ENCODE measurements at places on chromosomes 3 and 15. TPM values are rescaled to one million over a fixed set of nuclear protein-coding genes. Genes with fewer than 3 reads are reported as not detected.

DNA sequence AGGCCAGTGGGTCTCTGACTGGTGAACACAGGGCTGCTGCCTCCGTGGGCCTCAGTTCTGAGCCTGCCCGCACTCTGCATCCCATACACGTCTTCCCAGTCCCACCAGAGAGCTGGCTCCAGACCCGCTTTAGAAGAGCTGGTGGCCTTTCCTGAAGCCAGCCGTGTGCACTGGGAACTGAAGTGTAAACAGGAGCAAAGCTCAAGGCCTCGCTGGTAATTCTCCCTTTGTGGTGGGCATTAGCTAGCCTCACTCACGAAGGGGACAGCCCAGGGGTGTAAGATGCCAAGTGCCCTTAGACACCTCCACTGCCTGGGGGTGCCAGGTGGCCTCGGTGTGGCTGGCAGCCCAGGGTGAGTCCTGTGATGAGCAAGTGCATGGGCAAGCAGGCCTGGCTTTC is 12.9 kb upstream of the LINGO1 start:
- H3K4me3 ChIP-seq = no peak overlapping the region
- no peaks in the 10 kb centered on the region for H3K4me1 ChIP-seq
- H3K27ac ChIP-seq = no peak overlapping the region

DNA sequence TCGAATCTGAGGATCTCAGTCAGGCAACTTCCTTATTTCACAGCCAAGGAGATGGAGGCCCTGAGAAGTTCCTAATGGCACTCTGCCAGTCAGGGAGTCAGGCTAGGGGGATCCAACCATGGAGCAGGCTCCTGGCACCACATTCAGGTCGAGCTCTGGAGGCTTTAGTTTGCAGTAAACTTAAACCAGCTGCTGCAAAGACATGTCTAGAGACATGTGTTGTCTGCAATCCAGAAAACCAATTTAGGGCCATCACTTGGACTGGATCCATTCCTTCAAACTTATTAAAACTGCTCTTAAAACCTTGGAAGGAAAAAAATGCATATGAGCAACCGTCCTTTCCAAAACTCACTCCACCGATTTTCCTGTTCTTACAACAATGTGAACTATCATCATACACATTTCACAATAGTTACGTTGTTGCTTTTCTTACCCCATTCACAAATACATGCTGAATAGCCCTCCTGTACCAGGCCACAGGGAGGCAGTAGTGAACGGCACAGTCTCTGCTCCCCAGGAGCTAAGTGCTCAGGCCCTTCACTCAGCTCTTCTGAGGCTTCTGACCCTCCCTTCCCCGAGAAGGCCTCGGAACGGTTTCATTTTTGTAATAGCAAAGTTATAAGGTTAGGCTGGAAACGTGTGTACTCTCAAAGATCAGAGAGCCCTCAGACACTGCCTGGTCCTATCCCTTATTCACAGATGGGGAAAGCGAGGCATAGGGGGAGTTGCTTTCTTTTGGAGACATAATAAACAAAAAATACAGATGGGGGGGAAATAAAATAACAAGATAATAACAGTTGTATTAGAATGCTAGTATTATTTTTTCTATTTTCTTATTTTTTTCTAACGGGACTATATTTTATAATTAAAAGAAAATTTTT is 20.1 kb downstream of the RFT1 start:
- H3K4me3 ChIP-seq = no peak overlapping the region
- H3K36me3 ChIP-seq = peaks cover 17% of the 10 kb centered on the region
- peak; percentile 83 for DNase-seq
- H3K27me3 ChIP-seq = no peaks in the 10 kb centered on the region

P3H2 gene
- polyA plus RNA-seq = 30.8 TPM

OSBPL10 gene
- 5.1 TPM for polyA plus RNA-seq

Measured in lung (tissue), 17 donors.